ENCODE measurements at places on chromosomes 16 and 17.

- no peak for DNase-seq
These were observed 44.9 kb upstream of the METRNL start for GRCh38 chr17:83034525-83034924.

GRCh38 chr16:31148281-31148728, 1.6 kb downstream of the PRSS36 start:
- no peak for DNase-seq

DNA sequence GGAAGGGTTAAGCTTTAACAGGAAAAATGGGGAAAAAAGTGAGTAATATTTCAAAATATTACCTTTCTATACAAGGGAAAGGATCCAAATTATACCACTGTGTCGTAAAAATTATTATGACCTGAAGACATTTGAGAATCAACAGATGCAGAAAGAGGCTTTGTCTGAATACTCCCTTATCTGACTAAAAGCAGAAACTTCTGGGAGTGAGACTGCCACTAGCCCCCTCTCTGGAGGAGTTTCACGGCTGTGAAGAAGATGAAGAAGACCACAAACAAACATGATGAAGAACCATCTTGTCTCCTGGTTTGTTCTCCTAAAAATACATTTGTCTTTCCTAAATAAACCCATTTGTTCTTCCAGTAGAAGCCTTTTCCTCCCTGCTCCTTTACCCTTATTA, 29.4 kb downstream of the CNTROB start:
- DNase-seq: no peak

DNA sequence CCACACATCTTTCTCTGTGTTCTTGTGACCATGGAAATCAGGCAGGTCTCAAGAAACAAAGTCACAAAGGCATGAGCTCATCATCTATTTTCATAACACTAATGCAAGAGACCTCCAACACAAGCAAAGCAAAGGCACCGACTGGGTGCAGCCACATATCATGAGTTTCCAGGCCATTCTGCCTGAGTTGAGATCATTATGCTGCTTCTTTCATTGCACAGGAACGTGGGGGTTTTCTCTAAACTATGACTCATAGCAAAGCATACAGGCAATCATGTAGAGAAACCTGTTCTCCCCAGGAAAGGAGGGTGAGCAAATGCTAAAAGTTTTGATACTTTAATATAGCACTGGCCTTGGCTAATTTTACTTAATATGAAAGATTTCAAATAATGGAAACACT, 60.7 kb downstream of the GRIN2A start:
- DNase-seq: peak; percentile 65

GRCh38 chr16:12254566-12254965, 278.0 kb downstream of the SNX29 start:
- no peak for DNase-seq

GRCh38 chr16:82990155-82990554, 363.4 kb downstream of the CDH13 start:
- peak; percentile 69 for DNase-seq

DNA sequence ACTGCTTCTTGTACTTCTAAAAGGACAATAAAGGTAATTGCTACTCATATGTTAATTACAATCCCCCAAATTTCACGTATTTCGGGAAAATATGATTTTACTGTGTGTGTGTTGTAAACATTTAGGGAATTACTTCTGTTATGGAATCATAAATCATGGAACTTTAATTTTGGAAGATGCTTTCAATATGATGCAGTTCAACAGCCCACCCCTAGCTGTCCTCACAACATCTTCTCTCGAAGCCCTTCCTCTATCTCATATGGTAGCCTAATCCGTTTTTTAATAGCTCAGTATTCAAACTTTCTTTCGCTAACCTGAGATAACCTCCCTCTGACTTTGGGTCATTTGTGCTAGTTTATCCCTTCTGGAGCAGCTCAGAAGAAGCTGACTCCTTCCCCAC, 78.4 kb downstream of the ANKFN1 start:
- DNase-seq: no peak
